Astrocyte (in vitro differentiated cells and primary cell): ENCODE measurements at places on chromosomes 13 and 19.
A peak's percentile ranks its signal among the peaks of the same experiment; 100 is the strongest.

- no peak for DNase-seq
Observed at GRCh38 chr19:14070268-14071050, 2.1 kb upstream of the MISP3 start.

DNA sequence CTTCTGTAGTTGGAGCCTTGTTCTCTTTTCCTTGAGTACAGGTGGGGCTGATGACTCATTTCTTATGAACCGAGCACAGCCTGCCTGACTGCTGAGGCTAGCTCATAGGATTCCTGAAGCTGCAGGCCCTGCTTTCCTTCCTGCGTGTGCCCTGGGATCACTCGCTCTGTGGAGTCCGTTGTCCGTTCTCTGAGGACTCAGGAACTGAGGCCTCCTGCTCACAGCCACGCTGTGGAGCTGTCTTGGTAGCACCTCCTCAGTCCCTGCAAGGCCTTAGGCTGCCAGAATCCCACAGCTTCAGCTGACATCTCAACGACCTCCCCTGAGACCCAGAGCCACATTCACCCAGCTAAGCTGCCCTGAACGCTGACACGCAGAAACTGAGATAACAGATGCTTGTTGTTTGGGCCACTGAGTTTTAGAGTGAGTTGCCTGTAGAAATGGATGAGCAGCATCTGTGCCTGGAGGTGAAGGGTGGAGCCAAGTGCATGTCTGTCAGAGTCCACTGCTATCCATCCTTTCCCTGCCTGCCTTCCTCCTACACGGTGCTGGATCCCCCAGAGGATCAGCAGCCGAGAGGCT, 72.9 kb downstream of the ARHGEF7 start:
- peak; percentile 58 for DNase-seq

DNA sequence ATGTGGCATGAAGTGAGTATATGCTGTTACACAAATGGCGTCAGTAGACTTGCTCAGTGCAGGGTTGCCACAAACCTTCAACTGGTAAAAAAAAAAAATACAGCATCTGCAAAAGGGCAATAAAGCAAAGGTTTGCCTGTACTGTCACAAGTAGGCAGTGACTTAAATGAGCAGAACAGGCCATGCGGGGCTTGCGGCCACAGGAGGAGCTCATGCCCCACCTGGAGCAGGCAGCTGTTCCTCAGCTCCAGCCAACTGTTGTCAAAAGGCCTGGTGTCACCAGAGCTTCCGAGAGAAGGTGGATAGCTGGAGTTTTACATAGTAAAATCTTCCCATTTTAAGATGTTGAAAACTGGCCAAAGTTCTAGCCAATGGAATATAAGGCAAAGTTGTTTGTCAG, 7.7 kb downstream of the ATP7B start:
- DNase-seq, result no peak

GRCh38 chr19:35501684-35502083, 11.4 kb upstream of the KRTDAP start:
- DNase-seq, result no peak

- DNase-seq, result no peak
Observed at GRCh38 chr19:2579678-2580280, 103.9 kb downstream of the GADD45B start.

- DNase-seq, result peak; percentile 44
Observed at GRCh38 chr13:44230736-44231135, 142.9 kb upstream of the SERP2 start.

GRCh38 chr19:7505288-7505681, 10.6 kb upstream of the ZNF358 start:
- DNase-seq, result no peak

DNA sequence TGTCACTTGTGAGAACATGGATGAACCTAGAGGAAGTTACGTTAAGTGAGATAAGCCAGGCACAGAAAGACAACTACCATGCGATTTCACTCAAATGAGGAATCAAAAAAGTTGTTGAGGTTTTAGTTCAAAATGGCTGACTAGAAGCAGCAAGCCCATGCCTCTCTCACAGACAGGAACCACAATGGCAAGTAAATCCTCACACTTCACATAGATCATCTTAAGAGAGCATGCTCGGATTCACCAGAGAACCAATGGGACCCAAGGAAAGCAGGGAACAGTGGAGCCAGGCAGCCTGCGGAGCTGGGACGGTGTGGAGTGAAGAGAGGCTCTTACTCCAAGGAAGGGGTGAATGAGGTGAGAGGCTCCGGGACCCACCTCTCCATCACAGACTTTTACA, 581.0 kb downstream of the UQCRFS1 start:
- no peak for DNase-seq
